ENCODE measurements at places on chromosomes 6 and 20.

DNA sequence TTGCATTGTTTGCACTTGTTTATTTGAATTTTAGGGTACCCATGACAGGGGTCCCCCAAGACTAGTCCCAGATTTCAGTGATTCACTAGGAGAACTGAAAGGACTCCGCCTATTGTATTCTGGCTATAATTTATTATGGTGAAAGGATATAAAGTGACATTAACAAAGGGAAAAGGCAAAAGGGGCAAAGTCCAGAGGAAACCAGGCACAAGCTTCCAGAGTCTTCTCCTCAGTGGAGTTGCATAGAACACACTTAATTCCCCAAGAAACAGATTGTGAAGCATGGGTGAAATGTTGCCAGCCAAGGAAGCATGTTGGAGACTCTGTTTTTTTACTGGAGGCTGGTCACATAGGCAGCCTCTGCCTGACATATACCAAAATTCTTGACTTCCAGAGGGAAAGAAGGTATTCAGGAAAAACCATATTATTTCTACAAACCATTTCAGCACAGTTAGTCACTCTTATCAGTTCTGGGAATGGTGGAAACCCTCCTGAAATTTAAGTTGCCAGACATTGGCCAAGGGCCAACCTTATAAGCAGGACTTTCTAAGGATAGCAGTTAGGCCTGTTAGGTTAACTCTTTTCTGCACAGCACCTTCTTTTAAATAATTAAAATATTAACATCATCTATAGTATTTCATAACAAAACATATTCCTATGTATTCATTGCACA lies 71.8 kb downstream of the FIG4 start:
- DNase-seq: no peak

- DNase-seq: no peak
Observed at GRCh38 chr6:104559435-104560202, 300.1 kb downstream of the HACE1 start.

- no peak for DNase-seq
Observed at GRCh38 chr6:149990661-149991471, 27.1 kb downstream of the ULBP1 start.

GRCh38 chr6:4017834-4018170 lies 61.1 kb downstream of the FAM217A start:
- DNase-seq: no peak

GRCh38 chr6:130514712-130515111 lies 148.9 kb downstream of the TMEM200A start:
- DNase-seq: no peak

- no peak for DNase-seq
Observed at GRCh38 chr20:4040283-4041179, 25.2 kb upstream of the RNF24 start.

GRCh38 chr6:158465747-158466146 lies 94.1 kb upstream of the TMEM181 start:
- DNase-seq: no peak

- no peak for DNase-seq
Observed at GRCh38 chr6:133632906-133633305, 256.0 kb upstream of the TCF21 start.

DNA sequence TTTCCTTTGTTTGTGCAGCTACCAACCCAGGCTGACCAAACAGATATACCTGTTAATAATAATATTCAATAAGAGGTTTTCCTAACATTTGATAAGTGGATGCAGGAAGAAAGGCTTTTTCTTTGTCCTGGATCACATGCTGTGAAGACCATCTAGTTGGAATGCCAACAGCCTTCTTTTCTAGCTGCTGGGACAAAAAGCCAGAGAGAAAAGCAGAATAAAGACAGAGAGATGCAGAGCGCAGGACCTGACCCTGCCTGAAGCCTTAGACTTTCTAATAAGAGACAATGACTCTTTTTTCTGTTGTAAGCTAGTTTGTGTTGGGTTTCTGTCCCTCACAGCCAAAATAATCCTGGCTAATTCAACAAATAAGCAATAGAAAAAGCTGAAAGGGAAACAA lies 308.2 kb downstream of the PHF3 start:
- no peak for DNase-seq

- DNase-seq: peak; percentile 80
Observed at GRCh38 chr20:17898548-17898994, 70.0 kb downstream of the SNX5 start.

DNA sequence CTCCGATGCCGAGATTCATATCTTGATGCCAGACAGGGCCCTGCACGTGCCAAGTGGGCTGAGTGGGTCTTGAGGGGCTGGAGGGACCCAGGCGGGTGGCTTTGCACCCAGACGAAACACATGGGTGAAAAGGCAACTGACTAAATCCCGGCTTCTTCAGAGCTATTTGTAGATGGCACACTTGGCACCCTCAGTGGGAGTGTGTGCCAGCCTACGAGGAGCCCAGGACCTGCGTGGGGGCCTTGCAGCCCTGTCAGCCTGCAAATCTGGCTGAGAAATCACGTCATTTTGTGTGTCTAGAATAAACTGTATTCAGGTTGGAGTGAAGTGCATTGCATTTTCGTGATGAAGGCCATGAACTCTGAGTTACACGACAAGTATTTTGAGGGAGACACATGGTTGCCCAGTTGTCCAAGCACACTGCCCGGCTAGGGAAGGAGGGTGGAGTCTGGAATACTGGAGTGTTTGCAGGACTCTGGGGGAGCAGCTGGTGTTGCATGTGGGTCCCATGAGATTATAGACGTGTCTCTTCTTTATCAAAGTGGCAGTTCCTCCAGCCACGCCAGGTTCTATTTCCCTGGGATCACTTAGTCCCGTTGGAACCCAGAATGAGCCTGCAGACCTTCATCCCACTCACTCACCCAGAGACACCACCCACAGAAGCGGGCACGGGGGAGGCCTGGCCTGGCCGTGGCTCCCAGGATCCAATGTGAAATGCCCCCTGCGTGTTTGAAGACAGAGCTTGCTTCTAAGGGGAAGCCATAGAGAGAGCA lies 60.2 kb downstream of the DLL1 start:
- DNase-seq: no peak

All from prostate gland (tissue), 2 donors.